ENCODE measurements at places on chromosomes 12 and 14.
A peak's percentile ranks its signal among the peaks of the same experiment; 100 is the strongest.

DNA sequence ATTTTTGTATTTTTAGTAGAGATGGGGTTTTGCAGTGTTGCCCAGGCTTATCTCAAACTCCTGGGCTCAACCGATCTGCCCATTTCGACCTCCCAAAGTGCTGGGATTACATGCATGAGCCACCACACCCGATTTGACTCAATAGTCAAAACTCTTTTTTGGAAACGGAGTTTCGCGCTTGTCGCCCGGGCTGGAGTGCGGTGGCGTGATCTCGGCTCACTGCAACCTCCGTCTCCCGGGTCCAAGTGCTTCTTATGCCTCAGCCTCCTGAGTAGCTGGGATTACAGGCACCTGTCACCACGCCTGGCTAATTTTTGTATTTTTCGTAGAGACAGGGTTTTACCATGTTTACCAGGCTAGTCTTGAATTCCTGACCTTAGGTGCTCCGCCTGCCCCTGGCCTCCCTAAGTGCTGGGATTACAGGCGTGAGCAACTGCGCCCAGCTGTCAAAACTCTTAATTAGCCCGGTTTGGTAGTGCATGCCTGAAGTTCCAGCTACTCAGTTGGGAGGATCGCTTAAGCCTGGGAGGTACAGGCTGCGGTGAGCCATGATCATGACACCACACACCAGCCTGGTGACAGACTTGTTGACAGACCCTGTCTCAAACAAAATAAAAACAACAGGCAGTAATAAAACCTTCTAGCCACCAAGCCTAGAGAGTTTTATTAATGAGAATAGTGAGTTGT is 12.4 kb downstream of the MED21 start:
- DNase-seq = peak; percentile 99

- DNase-seq = no peak
Observed at GRCh38 chr14:98937712-98938505, 334.1 kb downstream of the BCL11B start.

GRCh38 chr14:59254146-59254910 is 65.9 kb downstream of the DAAM1 start:
- peak; percentile 42 for DNase-seq

GRCh38 chr12:104387190-104387589 is 69.6 kb upstream of the CHST11 start:
- DNase-seq = peak; percentile 12

DNA sequence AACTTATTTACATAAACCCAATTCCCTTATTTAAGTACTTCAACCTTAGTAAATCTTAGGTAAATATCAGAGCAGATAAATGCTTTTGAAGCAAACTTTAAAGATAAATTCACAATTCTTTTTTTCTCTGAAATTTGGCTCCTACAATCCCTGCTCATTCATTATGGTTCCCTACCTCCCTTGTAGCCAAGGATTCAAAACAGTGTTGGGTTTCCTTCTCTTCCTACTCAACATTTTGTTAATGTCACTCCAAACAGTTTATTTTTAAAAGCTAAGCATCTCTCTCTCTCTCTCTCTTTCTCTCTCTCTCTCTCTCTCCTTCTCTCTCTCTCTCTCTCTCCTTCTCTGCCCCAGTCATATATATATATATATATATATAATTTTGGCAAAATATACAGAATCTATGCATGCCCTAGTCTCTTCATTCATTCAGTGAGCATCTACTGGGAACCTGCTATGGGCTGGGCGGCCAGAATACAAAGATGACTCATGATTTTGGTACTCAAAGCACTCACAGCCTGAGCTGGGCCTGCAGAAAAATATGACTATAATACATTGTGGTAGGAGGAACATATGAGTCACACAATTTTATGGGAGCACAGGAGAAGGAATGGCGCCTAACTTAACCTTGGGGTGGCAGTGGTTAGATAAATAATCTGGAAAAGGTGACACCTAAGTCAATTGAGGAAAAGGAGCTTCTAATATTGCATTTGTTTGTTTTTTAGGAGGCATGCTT is 123.7 kb upstream of the DHRS4 start:
- no peak for DNase-seq

DNA sequence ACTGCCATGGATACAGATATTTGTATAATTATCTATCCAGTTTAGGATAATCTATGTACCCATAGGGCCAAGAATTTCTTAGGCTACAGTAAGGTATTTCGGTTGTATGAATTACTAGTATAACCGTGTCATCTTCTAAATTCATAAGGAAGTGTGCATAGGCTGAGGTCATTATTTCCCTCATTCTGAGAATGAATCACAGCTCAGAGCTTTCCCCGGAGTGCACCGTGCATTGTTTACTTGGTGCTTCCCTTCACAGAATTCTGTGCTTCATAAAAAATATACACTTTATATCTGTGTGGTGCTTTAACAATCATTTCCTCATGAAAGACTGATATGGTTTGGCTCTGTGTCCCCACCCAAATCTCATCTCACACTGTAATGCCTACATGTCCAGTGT is 514.1 kb downstream of the ETNK1 start:
- DNase-seq = no peak

GRCh38 chr12:26055087-26055486 is 69.8 kb downstream of the BHLHE41 start:
- no peak for DNase-seq

DNA sequence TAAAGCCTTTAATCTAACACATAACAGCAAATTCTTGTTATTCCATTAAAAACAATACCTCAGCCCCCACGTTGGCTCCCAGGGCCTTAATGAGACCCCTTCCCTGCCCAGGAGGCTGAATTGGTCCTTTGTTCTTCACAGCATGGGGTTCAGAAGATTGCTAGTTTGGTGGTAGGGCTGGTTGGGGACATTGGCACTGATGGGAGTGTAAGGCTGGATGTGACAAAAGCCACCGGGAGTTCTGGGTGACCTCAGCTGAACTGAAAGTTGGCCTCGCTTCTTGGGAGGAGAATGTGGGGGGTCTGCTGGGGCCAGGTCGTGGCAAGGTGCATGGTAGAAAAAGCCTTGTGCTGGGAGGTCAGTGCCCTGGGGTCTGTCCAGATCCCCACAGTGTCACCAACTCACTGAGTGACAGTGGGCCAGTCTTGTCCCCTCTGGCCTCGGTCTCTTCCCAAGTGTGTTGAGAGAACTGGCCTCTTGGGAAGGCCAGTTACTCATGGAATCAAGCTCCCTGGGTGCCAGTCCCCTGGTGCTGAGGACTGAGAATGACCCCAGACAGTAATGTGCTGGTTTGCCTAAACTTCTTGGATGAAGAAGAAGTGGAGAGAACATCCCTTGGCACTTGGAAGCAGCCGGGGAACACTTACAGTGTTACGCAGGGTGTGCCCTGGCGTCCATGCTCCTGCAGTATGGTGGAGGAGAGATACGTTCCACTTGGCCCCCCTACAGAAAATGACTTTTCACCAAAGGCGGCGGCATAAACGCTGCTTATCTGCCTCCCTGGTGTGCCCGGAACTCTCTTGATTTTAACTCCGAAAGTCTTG is 283.7 kb upstream of the RTL1 start:
- DNase-seq = no peak

Data from NCI-H82 (cell line).